ENCODE measurements at places on chromosomes 6 and 20. TPM values are rescaled to one million over a fixed set of nuclear protein-coding genes. Genes with fewer than 3 reads are reported as not detected.

Gene EBF4
- total RNA-seq = 10.5 TPM

Gene TBC1D20
- 30.1 TPM for total RNA-seq

Gene ADRM1
- total RNA-seq = 171 TPM

Gene MUC22
- total RNA-seq = not detected

Gene ACSS1
- 15.5 TPM for total RNA-seq

Gene GPX5
- not detected for total RNA-seq

GRCh38 chr6:56839533-56840183 is 115.2 kb upstream of the BEND6 start:
- H3K27me3 ChIP-seq = peaks cover 58% of the 10 kb centered on the region
- peaks cover 4% of the 10 kb centered on the region for H3K4me1 ChIP-seq
- H3K4me3 ChIP-seq = no peak overlapping the region
- DNase-seq = no peak
- no peak overlapping the region for H3K27ac ChIP-seq

GRCh38 chr6:73182021-73182607 is 43.2 kb downstream of the KHDC1L start:
- no peak overlapping the region for H3K4me3 ChIP-seq
- H3K27me3 ChIP-seq = no peaks in the 10 kb centered on the region
- no peak overlapping the region for H3K27ac ChIP-seq
- no peaks in the 10 kb centered on the region for H3K36me3 ChIP-seq
- no peak for DNase-seq

Data from activated T-helper 2 cell treated with anti-CD3 and anti-CD28 coated beads, Interferon-gamma antibody, Interleukin-2, Interleukin-4, amounts not matched to agents 10 μg/mL and 5 μg/mL and 100 μg/mL, durations not matched to agents 14 hours and 24 hours and 36 hours (primary cell).